ENCODE measurements at places on chromosomes 7 and 10.

- no peak for DNase-seq
Measured at GRCh38 chr7:92177362-92177761, 1.6 kb downstream of the LRRD1 start.

DNA sequence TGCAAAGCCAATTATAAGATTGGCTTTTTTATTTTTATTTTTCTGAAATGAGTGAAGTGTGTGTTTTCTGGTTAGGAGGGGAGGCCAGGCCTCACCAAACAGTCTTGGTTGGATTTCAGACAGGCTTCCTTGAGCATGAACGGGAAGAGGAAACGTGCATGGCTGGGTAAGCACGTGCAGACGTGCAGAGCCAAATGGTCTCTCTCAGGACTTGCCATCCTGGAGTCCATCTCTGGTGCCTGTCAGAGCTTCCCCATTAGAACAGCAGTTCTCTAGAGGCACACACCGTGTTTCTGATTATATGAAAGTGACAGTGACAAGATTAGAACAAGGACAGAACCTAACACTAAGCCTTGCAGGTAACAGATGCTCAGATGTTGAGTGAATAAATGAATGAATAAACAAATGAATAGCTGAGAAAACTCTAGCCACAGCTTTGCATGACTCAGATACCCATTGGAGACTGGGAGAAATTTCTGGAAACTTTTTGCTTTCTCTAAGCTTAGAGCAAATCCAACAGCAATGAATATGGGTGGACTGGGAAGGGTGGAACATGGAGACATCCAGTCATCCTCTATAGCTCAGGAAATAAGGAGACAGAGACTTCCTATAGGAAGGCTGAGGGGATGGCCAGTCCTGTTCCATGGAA is 11.8 kb upstream of the CALD1 start:
- no peak for DNase-seq

DNA sequence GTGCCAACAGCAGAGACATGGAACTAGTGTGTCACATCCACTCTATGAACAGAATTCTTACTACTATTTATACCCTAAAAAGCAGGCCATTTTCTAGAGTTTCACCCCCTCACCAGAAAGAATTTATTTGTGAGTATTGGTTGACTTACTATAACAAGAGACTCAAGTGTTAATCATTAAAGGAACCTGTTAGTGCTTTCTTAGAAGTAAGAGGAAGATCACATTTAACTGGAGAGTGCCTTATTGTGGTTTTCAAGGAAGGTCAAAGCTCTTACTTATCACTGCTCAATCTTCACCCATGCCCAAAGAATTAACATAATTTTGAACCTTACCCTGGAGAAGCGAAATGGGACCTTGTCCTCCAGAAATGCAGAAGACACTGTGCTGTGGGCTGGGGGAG is 169.3 kb upstream of the PRSS1 start:
- no peak for DNase-seq

DNA sequence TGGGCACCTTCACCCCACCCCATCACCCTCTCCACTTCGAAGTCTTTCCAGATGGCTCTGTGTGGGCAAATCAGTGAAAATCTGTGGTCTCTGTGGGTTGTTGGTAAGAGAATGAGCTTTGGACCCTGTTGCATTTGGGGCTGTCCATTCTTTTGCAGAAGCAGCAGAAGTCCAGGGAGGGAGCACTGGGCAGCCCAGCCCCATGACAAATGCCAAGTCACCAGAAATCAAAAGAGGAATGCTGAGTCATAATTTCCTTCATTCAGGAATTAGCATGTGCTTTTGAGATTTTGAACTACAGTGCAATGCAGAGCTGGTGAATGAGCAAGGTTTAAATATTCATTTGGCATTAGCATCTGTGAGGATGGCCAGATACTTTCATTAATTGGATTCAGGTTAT is 556.2 kb downstream of the LRMDA start:
- no peak for DNase-seq

- DNase-seq = no peak
Measured at GRCh38 chr10:62248465-62248864, 20.2 kb downstream of the RTKN2 start.

DNA sequence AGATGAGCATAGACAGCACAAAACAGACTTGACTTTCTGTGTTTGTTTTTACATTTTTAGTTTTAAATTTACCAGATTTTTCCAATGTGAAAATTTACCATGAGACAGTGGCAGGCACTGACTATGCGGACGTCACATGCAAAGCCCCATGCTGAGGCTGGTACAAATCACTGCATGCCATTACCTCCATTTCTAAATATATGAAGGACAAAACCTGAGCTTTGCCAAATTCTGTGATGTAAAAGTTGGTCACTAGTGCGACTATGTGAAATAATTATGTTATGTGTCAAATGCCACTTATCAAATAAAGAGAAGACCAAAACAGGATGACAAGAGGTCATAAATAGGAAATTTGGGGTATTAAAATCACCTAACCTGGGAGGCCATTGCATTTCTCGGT is 22.1 kb downstream of the NRAP start:
- DNase-seq = no peak

Data from lower leg skin (tissue), 4 donors.